Purkinje cell (primary cell): ENCODE measurements at places on chromosomes 2 and 18. TPM values are rescaled to one million over a fixed set of nuclear protein-coding genes. Genes with fewer than 3 reads are reported as not detected.

Gene ZC3H6
- 12.7 and 13.3 TPM in 2 replicates for polyA plus RNA-seq

Gene HAAO
- not detected in 2 replicates for polyA plus RNA-seq

Gene INPP5D
- 0.34 and 2.4 TPM in 2 replicates for polyA plus RNA-seq

Gene CAPN14
- 0.14 TPM in 1 of 2 replicates, not detected in the other for polyA plus RNA-seq

Gene OR6B2
- polyA plus RNA-seq, result not detected in 2 replicates

Gene DOK6
- 0.76 and 2.1 TPM in 2 replicates for polyA plus RNA-seq

Gene ANKRD36
- 15.3 and 19.4 TPM in 2 replicates for polyA plus RNA-seq

Gene PNPT1
- 24.4 and 35.1 TPM in 2 replicates for polyA plus RNA-seq

Gene ERBB4
- polyA plus RNA-seq, result 4.9 and 8.0 TPM in 2 replicates
